ENCODE measurements at places on chromosomes 11 and 22. TPM values are rescaled to one million over a fixed set of nuclear protein-coding genes. Genes with fewer than 3 reads are reported as not detected.

- H3K27ac ChIP-seq = no peak overlapping the region
- no peaks in the 10 kb centered on the region for H3K4me1 ChIP-seq
- no peak for DNase-seq
- no peak overlapping the region for H3K4me3 ChIP-seq
- H3K36me3 ChIP-seq = no peaks in the 10 kb centered on the region
Measured at GRCh38 chr11:128201009-128201408, 386.3 kb downstream of the ETS1 start.

DNA sequence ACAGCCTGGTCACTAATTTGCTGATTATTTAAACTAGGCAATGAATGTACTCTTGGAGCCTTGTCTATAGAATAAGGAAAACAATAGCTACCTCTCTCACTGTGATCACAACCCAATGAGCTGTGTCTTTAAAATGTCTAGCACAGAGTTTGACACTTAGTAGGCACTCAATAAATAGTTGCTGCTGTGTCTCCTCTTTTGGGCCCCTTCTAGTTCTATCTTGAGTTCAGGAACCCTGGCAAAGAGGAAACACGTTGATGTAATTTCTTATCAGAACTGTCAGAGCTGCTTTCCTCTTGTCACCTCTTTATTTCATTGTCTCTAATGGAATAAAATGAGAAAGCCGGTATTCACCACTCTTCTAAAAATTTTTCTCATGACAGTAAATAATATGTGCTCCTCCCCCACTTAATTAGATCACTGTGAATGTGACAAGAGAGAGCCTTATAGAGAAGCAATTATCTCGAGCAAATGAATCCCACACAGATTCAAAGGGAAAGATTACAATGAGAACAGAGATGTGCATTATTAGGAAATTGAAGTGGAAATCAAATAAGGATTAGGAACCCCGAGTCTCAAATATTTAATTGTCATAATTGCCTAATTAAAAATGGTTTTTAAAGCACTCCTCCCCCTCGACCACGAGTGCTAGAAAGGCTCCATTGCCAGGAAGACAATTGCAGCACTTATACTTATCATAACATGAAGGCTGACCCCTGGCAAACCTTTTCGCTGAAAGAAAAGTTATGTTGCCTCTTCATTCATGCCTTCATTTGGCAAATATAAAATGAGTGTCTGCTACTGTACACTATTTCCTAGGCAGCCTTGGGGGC is 175.0 kb upstream of the BDNF start:
- no peaks in the 10 kb centered on the region for H3K4me1 ChIP-seq
- H3K36me3 ChIP-seq = no peaks in the 10 kb centered on the region
- no peak overlapping the region for H3K27ac ChIP-seq
- no peak for DNase-seq
- no peak overlapping the region for H3K4me3 ChIP-seq

DNA sequence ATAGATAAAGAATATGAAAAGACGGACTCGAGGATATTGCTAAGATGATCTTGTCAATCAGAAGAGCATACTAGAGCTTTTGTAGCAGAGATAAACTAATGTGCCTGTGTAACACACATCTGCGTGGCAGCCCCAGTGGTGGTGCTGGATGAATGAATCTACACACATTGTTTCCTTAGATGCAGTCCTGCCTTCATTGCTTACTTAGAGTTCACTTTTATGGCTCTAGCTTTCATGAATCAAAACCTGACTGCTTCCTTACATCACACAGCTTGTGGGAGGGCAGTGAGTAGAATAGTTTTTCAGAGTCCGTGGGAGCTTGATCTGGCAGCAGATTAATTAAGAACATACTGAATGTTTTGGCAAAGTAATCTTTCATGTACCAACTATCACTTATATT is 83.7 kb downstream of the EXT2 start:
- peaks cover 17% of the 10 kb centered on the region for H3K4me1 ChIP-seq
- no peak overlapping the region for H3K4me3 ChIP-seq
- H3K36me3 ChIP-seq = no peaks in the 10 kb centered on the region
- DNase-seq = no peak
- H3K27me3 ChIP-seq = no peaks in the 10 kb centered on the region
- no peak overlapping the region for H3K27ac ChIP-seq

DNA sequence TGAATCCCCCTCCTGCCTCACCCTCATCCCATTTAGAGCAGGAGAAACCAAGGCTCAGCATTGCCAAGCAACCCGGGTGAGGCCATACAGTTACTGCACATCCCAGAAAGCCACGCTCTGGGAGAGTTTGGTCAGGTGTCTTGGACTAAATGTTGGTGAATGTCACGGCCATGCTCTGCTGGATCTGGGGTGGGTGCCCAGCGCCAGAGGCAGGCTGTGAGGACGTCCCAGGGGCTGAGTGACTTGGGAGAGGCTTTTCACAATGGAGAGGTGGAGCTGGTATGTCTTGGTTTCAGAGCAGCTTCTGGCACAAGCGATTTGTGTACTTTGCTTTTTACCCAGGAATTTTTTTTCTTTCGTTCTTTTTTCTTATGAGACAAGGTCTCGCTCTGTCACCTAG is 6.6 kb downstream of the SERHL2 start:
- no peaks in the 10 kb centered on the region for H3K4me1 ChIP-seq
- DNase-seq = peak; percentile 72
- no peaks in the 10 kb centered on the region for H3K36me3 ChIP-seq
- no peaks in the 10 kb centered on the region for H3K27me3 ChIP-seq

DNA sequence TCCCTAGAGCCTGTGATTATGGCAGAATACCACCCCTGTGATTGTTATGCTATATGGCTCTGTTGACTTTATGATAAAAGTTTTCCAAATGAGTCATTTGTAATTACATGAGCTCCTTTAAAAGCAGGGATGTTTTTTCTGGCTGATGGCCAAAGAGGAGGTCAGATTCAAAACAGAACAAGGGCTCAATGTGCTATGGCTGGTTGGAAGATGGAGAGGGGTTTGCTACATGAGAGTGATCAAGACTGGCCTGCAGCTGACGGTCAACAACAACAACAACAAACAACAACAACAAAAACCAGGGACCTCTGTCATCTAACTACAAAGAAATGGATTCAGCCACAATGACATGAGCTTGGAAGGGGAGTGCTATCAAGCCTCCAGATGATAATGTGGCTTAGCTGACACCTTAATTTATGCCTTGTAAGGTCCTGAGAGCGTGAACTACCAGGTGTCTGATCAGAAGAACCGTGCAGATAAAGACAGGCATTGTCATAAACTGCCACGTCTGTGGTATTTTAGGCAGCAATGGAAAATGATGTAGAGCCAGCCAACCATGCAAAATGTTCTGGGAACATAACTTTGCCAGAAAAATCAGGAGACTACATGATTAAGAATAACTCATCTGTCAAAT is 47.2 kb downstream of the PIWIL3 start:
- H3K27me3 ChIP-seq = peaks cover 54% of the 10 kb centered on the region
- H3K27ac ChIP-seq = no peak overlapping the region

DNA sequence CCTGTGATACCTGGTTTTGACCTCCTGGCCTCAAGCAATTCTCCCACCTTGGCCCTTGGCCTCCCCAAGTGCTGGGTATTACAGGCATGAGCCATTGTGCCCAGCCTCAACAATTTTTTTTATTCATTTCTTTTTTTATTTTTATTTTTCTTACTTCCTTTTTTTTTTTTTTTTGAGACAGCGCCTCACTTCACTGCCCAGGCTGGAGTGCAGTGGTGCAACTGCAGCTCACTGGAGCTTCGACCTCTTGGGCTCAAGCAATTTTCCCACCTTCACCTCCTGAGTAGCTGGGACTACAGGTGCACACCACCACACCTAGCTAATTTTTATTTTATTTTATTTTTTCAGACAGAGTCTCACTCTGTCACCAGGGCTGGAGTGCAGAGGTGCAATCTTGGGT is 25.5 kb upstream of the CECR2 start:
- H3K27ac ChIP-seq = no peak overlapping the region
- no peaks in the 10 kb centered on the region for H3K4me1 ChIP-seq
- H3K27me3 ChIP-seq = no peaks in the 10 kb centered on the region
- H3K4me3 ChIP-seq = no peak overlapping the region
- no peaks in the 10 kb centered on the region for H3K36me3 ChIP-seq

The USH1C gene
- total RNA-seq = not detected

The MMP13 gene
- 2.5 TPM for total RNA-seq
